Brain pericyte (primary cell): ENCODE measurements at places on chromosomes 16 and 17.

DNA sequence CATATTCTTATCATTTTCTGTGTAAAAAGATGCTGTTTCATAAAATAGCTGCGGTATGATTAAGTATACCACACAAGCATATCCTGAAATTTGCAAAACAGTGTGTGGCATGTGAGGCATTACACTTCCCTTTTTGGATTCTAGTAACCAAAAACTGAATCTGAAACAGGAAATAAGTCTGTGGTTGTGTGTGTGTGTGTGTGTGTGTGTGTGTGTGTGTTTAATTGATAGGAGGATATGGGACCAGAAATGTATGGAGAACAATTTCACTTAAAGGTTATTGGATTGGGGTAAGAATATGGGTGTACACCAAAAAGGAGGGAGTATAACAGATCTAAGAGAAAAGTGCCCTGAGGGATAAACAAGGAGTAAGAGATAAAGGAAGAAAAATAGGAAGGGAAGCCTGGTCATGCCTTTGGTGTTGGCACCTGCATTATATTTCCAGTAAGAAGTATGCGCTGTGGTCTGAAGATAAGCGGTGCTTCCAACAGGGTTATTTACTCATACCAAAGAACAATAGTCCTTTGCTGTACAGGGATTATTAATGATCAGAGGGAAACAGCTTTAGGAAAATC lies 4.0 kb downstream of the LYRM1 start:
- no peak for DNase-seq

DNA sequence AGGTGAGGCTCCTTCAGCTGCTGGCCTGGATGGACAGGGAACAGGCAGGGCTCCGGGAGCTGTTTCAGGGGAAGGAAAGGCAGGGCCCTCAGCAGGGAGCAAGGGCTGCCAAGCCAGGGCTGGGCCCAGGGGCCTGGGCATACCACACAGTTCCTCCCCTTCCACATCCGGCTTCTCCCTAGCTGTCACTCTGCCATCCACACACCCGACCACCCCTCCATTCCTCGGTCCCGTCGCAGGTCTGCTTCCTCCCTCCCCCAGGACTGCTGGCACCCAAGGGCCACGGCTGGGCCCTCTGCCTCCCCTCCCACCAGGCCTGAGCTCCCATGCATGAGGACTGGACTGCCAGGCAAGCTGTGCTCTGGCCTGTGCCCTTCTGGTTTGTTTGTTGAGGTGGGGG lies 24.0 kb downstream of the CDIP1 start:
- no peak for DNase-seq

- peak; percentile 34 for DNase-seq
Measured at GRCh38 chr17:19448341-19449268, 37.6 kb downstream of the RNF112 start.

DNA sequence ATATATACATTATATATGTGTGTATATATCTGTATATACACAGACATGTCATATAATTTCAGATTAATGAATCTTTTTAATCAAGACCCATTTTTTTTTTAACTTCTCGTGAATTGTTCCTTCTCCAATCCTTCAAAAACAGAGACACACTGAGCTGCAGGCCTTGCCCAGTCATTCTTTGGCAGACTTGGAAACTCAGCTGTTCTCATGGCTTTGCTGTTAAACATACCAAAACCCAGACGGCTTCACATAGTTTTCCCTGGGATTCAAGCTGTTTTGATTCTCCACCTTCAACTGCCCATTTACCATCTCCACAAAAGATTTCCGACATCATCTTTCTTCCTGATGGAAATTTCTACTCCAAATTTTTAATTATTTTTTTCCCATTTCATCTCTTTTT lies 148.7 kb downstream of the KCNJ2 start:
- DNase-seq, result no peak
